ENCODE measurements at places on chromosomes 3 and 15.

GRCh38 chr3:141425523-141426233 lies 57.4 kb downstream of the ZBTB38 start:
- no peak for DNase-seq

DNA sequence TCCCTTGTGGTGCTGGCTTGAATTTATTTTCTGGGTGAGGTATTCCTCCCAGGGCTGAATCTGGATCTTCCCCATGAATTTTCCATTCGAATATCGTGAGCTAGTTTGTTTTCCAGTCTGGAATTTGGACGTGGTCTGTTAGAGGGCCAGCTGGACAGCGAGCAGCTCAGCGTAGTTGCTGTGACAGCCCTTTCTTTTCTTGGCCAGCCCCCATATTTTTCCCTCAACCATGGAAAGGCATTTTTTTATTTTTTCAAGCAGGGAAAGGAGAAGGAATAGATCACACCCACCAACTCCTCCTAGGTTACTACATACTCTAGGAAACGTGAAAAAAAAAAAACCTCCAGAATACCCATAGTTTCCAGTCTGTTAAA lies 152.0 kb downstream of the KLHL25 start:
- no peak for DNase-seq

GRCh38 chr3:197592361-197593045 lies 36.7 kb upstream of the BDH1 start:
- DNase-seq, result no peak

GRCh38 chr3:136861890-136862616 lies at the start of gene NCK1:
Gene NCK1 (plus strand): TSS chr3:136862208. CDS start chr3:136928002, 65,794 bp downstream.
- DNase-seq, result peak; percentile 100

- DNase-seq, result no peak
These were observed 165.2 kb downstream of the MECOM start for GRCh38 chr3:169498336-169498735.

- DNase-seq, result no peak
These were observed 110.3 kb downstream of the MYLK start for GRCh38 chr3:123773681-123774431.

DNA sequence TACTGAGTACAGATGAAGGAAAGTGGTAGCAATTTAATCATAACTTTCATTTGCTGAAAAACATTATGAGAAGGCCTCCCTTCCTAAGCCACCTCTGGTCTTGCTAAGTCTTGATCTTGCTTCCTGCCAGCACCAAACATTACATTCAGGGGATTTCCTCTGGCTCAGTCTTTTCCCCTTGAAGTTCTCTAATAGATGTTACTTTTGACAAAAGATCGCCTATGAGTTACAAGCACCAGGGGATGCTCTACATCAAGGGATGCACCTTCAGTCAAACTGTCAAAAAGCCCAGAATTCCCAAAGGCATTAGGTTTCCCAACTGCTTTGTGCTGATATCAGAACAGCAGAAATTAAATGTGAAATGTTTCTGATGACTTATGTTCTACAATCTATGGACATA lies 47.3 kb downstream of the AQP9 start:
- DNase-seq, result peak; percentile 36

- peak; percentile 91 for DNase-seq
These were observed 1122.0 kb downstream of the ROBO1 start for GRCh38 chr3:78645628-78646310.

DNA sequence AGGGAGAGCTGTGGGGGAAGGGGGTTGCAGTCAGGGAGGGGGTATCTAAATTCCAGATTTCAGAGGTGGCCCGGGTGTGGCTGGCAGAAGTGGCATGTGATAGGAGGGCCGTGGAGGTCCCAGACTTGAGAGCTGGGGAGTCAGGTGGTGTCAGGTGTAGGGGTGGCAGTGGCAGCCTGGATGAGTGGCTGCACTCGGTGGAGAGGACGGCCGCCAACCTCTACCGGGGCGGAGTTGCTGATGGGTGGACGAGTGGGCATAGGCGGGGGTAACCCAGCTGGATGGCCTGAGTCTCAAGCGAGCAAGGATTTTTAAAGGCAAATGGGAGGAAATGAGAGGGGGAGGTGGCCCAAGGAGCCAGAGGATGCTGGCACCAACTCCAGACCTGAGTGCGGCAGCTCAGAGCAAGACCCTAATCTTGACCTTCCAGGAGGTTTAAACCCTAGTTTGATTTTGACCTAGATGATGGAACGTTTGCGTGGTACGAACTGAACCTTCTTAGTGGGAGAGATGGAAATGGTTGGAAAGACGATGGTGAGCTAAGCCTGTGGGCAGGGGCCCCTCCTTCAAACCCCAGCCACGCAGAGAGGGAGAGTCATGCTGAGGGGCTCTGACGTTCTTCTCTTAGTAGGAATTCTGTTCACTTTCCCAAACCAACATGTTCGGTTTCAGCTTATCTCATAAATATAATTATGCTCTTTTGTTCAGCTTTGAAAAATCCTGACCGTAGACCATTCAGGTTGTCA lies 8.0 kb downstream of the TRAK1 start:
- DNase-seq, result no peak

DNA sequence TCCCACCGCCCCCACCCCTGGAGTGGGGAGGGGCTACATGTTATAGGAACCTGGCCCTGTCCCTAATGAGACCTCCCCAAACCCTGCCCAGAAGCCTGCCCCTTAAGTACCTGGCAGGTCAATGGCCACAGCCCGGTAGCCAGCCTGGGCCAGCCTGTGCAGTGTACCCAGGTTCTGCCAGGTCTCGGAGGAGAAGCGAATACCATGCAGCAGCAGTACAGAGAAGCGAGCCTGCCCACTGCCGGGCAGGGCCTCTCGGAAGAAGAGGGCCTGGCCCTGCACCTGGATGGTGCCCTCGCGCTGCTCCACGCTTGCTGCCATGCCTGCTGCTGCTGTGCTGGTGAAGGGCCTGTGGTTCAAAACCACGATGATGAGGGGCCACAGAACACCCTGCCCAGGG lies 2.5 kb downstream of the ABHD14B start:
- DNase-seq, result no peak

DNA sequence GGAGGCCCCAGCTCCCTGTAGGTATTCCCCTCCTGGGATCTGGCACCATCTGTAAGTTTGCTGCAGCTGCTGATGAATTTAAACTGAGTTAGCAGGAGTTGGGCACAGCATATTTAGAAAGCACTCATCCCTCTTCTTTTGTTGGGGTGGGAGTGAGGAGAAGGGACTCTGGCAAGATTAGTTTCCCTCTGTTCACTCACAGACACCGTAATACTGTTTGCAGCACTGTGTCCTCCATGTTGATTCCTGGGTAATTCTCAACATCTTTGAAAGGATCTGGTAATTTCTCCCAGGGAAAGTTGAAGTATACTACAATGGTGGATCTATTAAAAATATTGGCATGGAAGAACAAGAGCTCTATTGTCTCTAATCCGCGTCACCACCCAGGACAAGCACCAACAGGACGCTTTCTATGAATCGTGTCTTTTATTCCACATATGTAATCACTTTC lies 173.3 kb downstream of the RBMS3 start:
- DNase-seq, result no peak

DNA sequence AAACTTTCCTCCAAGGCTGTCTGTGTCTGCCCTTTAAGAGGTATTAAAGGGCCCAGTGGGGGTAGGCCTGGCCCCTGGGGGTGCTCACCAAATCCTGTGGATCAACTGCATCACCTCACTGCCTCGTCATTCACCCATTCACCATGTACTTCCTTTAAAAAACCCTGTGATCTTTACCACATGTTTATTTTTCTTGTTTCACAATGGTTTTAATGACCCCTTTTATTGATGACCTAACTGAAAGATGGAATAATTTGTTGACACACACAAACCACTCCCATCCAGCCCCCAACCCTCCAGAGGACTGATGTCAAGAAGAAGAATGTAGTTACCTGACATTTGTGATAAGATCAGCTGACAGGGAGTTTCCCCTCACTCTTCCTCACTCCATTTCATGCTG lies 40.8 kb downstream of the KCNAB1 start:
- DNase-seq, result no peak

DNA sequence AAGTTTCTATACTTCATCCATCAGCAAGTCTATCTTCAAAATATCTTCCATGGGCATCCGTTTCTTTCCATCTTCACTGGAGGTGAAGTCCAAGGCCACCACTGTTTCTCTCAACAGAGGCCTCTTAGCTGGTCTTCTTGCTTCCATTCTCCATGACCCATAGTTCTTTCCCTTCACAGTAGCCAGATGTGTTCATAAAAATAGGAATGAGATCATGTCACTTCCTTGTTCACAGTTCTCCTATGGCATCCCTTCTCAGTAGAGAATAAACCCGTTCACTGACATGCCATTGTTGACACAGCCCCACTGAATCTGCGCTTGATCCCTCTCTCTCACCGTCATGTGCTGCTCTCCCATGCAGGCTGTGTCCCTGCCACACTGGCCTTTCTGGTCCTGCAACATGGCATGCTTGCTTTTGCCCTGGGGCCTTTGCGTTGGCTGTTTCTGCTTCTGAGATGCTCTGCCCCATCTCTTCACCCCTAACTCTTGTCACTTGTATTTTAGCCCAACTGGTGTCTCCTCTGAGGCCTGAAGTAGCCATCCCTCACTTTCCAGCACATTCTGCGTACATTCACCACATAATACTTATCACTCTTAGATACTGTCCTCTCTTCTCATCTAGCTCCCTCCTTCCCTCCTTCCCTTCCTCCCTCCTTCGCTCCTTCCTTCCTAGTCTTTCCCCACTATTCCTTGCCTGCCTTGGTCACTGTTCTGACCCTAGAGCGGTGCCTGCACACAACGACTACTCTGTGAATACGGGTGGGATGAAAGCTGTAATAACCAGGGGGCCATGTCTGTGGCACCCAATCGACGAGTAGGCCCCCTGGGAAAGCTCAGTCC lies 42.0 kb downstream of the STARD5 start:
- DNase-seq, result no peak

GRCh38 chr15:72902919-72903260 lies 119.3 kb upstream of the ADPGK start:
- DNase-seq, result no peak

GRCh38 chr15:101024706-101025500 lies 105.7 kb downstream of the LRRK1 start:
- no peak for DNase-seq

DNA sequence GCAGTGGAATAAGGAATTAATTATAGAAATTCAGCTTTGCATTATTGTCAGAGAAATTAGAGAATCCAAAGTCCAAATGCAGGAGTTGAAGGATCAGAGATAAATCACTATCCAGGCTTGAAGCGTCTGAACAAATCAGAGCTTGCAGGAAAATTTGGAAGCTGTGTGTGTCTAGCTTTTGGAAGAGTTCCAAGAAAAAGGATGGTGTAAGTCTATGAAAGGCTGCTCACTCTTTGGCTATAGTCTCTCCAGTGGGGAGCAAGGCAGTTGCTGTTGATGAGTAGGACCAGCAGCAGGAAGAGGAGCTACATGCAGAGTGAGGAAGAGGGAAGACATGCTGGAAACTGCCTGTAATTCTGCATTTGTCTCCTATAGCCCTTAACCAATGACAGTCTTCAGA lies 464.3 kb upstream of the GRM7 start:
- no peak for DNase-seq

- peak; percentile 69 for DNase-seq
These were observed 61.3 kb downstream of the TMCO5A start for GRCh38 chr15:37995461-37996347.

DNA sequence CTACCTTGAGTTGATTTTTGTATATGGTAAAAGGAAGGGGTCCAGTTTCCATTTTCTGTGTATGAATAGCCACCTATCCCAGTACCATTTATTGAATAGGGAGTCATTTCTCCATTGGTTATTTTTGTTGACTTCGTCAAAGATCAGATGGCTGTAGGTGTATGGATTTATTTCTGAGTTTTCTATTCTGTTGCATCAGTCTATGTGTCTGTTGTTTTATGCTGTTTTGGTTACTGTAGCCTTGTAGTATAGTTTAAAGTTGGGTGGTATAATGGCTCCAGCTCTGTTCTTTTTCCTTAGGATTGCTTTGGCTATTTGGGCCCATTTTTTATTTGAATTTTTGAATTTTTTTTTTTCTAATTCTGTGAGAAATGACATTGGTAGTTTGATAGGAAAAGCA lies 125.5 kb upstream of the FGF7 start:
- DNase-seq, result no peak

DNA sequence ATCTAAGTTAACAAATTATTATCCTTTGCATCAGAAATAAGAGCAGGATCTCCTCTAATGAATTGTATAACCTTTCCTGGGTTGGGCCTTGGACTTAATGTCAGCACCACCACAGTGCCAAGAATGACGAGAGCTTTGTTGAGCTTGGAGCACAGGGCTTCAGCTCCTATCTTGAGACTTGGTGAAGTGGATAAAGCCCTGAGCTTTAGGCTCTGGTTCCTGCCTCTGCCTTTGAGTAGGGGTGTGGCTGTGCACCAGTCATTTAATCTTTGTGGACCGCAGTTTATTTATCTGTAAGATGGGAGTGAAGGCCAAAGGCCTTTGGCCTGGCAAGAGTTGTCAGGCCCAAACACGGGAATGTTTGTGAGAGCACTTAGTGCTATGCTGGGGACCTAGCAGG lies 162.2 kb downstream of the VGLL4 start:
- no peak for DNase-seq

- DNase-seq, result no peak
These were observed 395.3 kb downstream of the VGLL3 start for GRCh38 chr3:86595696-86596095.

GRCh38 chr3:112302881-112303763 lies 9.1 kb upstream of the SLC9C1 start:
- peak; percentile 96 for DNase-seq

GRCh38 chr3:155981669-155982068 lies 111.2 kb downstream of the GMPS start:
- peak; percentile 64 for DNase-seq

DNA sequence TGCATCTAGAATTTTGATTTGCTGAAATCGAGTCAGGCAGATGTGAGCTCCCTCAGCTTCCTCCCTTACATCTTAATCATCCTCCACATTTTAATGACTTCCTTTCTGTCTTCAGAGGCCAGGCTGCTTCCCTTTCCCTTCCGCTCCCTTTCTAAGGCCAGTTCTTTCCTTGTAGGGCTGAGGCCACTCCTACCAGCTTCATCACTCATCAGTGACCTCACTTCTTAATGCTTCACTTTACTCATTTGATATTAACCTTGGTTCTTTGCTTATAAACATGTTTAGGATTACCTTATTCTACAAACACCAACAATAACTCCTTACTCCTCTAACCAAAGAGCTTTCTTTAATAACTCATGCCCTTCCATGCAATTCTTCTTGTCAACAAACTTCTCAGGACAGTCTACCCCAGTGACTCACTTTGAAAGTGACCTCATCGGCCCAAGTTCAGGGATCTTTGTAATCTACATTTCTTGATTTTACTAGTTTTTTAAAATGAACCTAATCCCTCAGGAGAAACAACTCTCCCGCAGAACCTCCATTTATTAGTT lies 23.9 kb downstream of the ILDR1 start:
- DNase-seq, result no peak

- DNase-seq, result no peak
These were observed 812.3 kb upstream of the ALCAM start for GRCh38 chr3:104554425-104554824.

All from mesendoderm (in vitro differentiated cells).